HT1080 (cell line): ENCODE measurements at places on chromosomes 12 and 14. TPM values are rescaled to one million over a fixed set of nuclear protein-coding genes. Genes with fewer than 3 reads are reported as not detected.

DNA sequence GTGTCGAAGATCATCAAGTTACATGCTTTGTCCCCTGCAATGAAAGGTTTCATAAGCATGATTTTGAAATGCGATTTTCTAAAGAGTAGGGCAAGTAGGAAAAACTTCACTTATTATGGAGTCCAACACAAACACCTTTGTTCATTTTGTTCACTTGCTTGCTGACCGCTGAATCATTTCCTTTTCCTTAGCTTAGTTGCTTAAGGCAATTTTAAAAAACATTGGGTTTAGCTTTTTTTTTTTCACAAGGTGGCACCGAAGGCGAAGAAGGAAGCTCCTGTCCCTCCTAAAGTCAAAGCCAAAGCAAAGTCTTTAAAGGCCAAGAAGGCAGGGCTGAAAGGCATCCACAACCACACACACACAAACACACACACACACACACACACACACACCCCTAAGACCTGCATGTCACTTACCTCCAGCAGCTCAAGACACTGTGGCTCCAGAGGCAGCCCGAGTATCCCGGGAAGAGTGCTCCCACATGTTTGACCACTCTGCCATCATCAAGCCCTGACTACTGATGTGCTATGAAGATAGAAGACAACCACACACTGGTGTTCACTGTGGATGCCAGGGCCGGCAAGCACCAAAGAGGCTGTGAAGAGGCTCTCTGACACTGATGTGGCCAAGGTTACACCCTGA, 11.4 kb downstream of the MANSC1 start:
- DNase-seq: peak; percentile 82

- DNase-seq: peak; percentile 53
Observed at GRCh38 chr14:79265366-79265946, 945.8 kb downstream of the DIO2 start.

GRCh38 chr14:55103005-55103640, 25.9 kb upstream of the LGALS3 start:
- DNase-seq: peak; percentile 93

DNA sequence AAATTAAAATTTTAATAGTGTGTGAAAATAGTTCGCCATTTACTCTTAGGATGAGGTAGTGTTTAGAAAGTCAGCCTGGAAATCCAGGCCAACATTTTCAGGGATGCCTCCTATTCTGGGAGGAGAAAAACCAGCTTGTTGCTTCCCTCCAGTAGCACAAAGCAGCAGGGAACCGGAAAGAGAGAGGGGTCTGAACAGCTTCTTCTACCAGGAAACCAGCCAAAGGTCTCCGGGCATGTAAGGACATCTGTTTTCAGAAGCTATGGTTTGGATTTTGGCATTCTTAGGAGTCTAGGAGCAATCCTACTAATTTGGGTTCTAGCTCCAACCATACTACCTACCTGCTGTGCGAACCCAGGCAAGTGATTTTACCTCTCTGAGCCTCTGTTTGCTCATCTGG, 85.3 kb downstream of the DPF3 start:
- DNase-seq: no peak

DNA sequence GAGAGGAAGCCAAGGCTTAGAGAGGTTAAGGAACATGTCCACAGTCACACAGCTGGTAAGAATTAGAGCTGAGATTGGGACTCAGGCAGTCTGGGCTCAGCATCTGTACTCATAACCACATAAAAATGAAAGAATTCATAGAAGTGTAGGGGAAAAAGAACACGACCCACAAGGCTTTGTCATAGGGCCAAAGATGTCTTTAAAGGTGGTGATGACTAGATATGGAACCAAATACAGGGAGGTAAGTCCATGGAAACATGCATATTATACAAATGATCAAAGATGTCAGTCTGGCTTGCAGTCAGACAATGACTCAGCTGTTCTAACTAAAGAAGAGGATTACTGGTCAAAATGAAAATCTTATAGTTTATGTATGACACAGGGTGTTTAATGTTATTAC, 7.2 kb upstream of the SSPN start:
- DNase-seq: peak; percentile 29

DNA sequence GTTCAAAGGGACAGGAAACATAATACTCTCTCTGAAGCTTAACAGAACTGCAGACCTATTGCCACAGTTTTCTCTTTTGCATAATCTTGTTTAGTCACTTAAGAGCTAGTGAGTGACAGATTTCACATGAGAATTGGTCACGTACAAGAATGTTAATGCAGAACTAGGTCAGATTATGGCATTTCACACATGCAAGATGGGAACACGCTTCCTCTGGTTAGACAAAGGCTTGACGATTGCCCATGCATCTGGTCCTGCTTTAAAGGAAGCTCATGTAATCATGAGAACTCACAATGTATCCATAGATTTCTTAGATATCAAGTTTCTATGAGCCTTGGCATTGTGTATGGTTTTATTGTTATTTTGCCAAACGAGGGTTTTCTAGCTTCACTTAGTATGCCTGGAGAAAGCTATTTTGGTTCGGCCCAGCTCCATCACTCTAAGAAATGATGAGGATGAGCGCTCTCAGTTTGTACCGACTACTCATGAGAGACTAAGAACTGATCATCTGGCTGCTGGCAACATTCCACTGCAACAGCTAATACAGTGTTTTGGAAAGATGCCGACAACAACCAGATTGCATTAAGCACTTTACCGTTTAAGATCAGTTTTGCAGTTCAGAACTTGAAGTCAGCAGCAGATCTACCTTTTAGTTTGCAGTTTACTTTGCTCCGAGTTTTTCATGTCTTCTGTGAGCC, 380.0 kb downstream of the DIO2 start:
- DNase-seq: no peak

- no peak for DNase-seq
Observed at GRCh38 chr12:69056743-69057515, 124.0 kb upstream of the CPM start.

- peak; percentile 56 for DNase-seq
Observed at GRCh38 chr12:57543581-57543980, 3.4 kb downstream of the DCTN2 start.

DNA sequence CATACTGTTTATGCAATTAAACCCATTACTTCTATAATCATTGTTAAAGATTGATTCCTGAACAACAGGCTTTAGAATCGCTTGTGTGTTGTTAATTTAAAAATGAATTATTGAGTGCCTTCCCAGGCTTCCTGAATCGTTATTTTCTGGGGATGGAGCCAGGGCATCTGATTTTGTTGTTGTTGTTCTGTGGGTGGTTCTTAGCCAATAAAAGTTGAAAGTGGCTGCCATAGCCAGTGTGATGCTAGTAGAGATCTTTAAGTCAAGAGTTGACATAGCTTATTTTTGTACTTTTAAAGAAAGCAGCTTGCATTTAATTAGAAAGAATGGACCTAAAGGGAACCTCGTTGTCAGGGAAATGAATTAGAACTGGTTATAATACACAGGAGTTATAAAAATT, 6.4 kb downstream of the GOLGA5 start:
- no peak for DNase-seq

DNA sequence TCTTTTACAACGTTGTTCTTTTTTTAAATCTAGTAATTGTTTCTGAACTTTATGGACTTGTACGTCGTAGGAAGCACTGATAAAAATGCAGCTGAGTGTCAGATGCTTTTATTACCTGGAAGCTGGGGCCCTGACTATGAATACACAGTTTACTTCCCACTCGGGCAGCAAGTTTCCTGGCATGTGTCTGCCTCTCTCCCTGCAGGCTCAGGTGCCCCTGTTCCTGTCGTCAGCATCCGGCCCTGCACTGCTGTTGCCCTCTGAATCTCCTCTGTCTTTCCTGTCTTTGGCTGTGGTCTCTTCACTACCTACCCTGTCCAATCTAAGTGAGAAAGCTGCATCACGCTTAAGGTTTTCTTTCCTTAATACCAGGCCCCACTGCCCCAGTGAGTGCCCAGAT, 75.8 kb downstream of the PELI2 start:
- no peak for DNase-seq

DNA sequence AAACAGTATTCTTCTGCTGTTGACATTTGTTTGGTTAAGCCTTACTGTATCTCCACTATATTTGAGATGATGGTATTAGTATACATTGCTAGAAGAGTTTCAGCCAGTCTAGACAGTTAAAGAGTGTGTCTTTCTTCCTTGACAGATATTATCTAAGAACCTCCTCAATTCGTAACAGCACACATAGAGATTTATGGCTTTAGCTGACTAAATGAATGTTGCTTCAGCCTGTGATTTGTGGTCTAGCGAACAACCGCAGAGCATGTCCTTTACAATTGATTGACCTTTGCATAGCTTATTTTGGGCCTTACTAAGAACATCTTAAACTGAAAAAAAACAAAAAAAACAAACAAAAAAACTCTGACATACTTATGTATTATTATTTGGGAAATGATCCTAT, 122.2 kb downstream of the DAAM1 start:
- no peak for DNase-seq

DNA sequence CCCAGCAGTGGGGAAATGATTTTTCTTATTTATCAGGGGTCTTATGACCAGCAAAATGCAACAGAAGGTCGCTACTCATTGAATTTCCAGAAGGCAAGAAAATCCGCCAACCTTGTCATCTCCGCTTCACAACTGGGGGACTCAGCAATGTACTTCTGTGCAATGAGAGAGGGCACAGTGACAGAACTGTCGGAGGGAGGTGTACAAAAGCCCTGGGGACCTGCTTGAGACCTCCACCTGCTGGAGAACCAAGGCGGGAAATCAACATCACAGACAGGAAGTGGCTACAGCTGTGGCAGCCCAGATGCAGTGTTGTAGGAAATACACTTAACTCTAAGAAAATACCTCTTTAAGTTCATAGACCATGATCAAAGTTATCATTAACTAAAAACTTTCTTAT, 250.9 kb upstream of the OR4E1 start:
- DNase-seq: no peak

GRCh38 chr14:21768116-21768874, 94.7 kb upstream of the OR4E1 start:
- peak; percentile 29 for DNase-seq

DNA sequence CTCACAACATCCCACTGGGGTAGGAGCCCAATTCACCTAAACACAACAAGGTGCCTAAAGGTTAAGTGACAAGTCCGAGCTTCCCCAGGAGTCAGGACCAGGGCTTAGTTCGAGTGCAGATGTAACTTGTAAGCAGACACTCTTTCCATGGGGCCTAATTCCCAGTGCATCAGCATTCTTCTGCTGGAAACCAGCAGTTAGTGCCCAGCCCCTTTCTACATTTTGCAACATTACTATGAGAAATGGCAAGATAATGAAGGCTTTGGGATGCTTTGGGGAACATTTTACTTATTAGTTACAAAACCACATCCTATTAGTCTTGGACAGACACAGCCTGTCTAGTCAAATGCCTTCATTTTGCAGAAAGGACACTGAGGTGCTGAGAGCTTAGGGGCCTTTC, 179.8 kb downstream of the CALM1 start:
- DNase-seq: no peak

- DNase-seq: no peak
Observed at GRCh38 chr12:60863421-60863820, 1267.6 kb downstream of the SLC16A7 start.

DNA sequence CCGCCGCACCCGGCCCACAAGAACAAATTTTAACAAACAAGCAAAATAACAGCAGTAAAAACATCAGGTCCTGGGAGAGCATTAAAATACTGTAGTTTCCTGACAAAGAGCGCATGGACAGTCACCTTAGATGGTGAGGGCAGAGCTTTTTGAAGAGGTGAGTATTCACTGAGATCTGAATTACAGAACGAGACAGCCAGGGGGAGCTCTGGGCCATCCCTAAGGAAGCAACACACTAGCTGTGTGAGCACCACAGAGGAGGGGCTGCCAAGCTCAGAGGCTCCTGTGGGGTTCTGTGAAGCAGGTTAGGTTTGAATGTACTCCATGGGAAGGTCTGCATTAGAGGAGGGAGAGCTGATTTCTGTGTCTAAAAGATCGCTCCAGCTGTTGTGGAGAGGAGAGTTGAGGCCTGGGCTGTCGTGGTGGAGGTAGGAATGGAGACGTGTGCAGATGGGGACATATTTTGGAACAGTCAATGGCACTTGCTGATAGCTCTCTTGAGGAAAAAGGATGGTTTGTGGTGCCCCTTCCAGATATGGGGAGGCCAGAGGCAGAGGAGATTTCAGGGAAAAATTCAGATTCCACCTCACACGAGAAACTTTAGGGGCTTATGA, 72.9 kb downstream of the TRAFD1 start:
- DNase-seq: peak; percentile 50

GRCh38 chr12:52975204-52975603, 26.3 kb downstream of the KRT18 start:
- peak; percentile 43 for DNase-seq

GRCh38 chr12:41242603-41243002, 54.5 kb downstream of the PDZRN4 start:
- no peak for DNase-seq

DNA sequence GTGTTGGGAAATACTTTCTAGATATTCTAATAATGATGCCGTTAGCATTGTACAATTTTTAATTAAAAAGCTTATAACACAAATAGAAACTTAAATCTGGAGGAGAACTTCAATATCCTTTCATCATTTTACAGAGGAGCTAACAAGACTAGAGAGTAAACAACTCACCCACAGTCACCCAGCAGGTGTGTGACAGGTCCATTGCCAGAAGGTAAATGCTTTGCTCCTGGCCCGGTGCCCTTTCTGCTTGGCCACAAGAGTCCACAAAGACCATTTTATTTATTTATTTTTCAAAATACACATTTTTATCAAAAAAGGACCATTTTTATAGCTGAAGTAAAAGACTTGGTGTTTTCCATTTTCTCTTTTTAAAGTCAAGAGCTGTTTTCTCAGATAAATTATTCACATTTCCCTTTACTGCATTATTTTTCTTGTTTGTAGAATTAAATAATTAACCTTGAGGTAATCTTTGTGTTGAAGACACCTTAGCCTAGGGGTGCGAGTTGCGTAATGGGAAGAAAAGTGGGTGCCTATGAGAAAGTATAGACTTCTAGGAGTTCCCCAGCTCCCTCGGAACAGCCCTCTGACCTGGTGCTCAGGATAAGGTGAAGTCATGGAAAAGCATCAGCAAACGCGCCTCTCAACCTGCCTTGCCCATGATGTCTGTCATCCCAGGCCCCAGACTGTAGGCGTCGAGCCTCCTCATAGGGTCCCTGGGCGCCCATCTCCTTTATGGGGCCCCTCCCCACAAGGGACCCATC, 26.3 kb upstream of the AMIGO2 start:
- no peak for DNase-seq

DNA sequence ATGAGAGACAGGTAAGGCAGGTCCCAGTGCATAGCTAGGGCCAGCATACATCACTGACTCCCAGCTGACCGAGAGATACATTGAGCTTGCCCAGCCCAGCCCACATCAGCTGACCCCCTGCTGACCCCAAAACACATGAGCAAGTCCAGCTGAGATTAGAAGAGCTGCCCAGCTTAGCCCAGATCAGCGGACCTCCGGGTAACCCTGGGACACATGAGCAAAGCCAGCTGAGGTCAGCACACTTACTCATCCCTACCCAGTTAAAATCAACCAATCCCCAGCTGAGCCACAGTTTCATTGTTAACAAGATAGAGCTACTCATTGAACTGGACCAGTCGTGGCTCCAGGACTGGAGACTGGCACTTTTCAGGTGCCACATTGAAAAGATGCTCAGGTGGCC, 21.8 kb upstream of the FBXO34 start:
- DNase-seq: peak; percentile 51

- DNase-seq: no peak
Observed at GRCh38 chr12:131841547-131841946, 13.4 kb downstream of the MMP17 start.

GRCh38 chr12:108950991-108951739, 69.7 kb downstream of the SVOP start:
- peak; percentile 61 for DNase-seq

The EIF4B gene
- 563 and 574 TPM in 2 replicates for total RNA-seq

The NRXN3 gene
- total RNA-seq: 0.67 and 1.2 TPM in 2 replicates

The PITPNM2 gene
- 3.0 and 6.2 TPM in 2 replicates for total RNA-seq

The SLC22A17 gene
- 1.2 and 5.5 TPM in 2 replicates for total RNA-seq

The TTLL5 gene
- 26.0 and 33.2 TPM in 2 replicates for total RNA-seq

The AQP6 gene
- not detected in 2 replicates for total RNA-seq

The PRPH gene
- total RNA-seq: 0.13 and 0.21 TPM in 2 replicates
